SHP77 treated with DMSO at 0.1 percent for 48 hours (cell line): ENCODE measurements at places on chromosomes 16 and 17.

GRCh38 chr17:79147746-79148506 lies 73.3 kb downstream of the ENGASE start:
- DNase-seq: no peak

DNA sequence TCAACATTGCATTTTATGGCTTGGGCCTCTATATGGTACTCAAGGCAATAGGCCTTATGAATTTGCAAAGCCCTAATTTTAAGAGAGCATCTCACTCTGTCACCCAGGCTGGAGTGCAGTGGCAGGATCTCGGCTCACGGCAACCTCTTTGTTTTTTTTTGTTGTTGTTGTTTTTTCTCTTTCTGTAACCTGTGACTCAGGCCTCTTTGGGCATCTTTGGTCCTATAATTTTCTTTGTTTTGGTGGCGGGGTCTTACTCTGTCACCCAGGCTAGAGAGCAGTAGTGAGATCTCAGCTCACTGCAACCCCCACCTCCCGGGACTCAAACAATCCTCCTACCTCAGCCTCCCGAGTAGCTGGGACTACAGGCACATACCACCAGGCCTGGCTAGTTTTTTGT lies 21.8 kb upstream of the HERPUD1 start:
- DNase-seq: no peak

- DNase-seq: no peak
Observed at GRCh38 chr16:49454426-49455180, 81.0 kb downstream of the C16orf78 start.

DNA sequence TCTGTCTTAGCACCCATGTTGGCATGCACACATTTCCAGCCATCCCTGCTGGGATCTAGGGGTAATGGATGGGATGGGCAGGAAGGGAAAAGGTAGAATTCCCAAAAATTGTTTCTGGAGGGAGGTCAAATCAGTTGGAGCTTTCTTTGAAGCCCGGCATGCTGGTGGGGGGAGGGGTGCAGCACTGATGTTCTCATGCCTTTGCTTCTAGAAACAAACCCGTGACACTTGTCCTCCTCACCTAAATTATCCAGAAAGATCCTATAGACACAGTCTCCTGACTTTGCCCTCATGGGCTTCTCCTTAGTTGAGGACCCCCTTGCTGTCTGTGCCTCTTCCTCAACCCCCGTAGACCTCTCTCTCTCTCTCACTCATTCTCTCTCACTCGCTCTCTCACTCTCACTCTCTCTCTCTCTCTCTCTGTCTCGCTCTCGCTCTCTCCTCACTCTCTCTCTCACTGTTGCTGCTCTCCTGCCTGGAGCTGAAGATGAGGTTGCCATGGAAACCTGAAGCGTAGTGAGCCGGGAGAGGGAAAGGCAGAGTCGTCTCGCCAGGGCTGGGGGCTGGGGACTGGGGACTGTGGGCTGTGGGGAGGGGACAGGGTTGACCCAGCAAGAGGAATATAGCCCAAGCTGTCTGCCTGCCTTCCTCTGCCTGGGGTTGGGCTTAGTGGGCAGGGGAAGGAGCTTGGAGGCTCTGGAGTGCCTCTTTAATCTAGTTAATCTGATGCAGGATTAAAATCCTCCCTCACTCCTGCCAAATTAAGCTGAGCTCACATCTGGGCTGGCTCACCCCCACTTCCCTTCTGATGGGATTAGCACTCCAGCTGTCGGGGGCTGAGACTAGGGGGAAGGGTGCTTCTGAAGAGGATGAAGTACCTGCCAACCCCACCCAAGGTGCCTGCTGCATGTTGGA lies 16.1 kb downstream of the LASP1 start:
- no peak for DNase-seq

DNA sequence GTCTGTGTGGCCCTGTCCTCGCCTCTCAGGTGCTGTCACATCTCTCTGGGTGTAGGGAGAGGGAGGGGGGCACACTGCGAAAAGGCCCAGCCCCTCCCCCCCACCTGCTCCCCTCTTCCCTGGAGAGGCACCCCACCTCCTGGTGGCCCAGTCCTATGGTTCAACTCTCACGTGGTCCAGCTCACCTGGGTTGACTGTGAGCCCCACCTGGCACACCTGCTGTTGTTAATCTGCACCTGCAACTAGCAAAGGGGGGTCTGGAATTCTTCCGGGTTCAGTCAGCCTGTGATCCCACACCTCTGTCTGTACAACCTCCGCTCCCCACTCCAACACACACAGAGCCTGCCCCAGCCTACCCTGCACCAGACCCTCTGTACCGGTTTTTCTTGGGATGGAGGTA lies 2.0 kb upstream of the SYNGR2 start:
- no peak for DNase-seq

- no peak for DNase-seq
Observed at GRCh38 chr16:35749253-35750141, 2290.1 kb downstream of the TP53TG3F start.

DNA sequence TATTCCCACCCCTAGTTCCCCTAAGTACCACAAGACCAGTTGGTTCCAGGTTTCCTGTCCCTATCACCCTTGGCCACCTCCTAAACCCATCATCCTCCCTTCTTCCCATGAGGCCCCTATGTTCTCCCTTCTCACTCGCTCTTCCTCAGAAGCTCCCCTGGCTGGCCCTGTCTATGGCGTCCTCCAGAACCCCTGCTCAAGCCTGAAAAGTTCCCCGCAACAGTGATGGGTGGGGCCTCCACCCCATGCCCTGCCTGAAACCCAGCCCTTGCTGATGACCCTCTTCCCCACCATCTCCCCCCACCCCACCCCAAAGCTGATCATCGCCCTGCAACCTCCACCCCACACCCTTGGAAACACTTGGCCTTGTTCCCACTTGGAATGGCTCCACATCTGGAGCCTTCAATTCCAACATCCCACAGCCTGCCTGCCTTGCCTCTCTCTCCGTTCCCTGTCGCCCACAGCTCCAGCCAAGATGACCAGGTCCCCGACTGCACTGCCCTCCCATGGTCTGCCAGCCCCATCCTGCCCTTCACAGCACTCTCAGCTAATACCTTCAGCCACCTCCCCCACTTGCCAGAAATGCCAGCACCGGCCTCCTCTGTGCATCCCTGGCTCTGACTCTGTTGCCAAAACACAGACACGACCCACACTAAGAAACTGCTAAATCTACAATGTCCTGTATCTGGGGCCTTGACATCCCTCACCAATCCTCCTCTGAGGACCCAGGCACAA lies 10.5 kb downstream of the OSBPL7 start:
- DNase-seq: no peak

- no peak for DNase-seq
Observed at GRCh38 chr16:7689234-7689633, 356.6 kb downstream of the RBFOX1 start.

GRCh38 chr17:11705111-11705510 lies 106.8 kb downstream of the DNAH9 start:
- peak; percentile 42 for DNase-seq

- no peak for DNase-seq
Observed at GRCh38 chr17:75845933-75846691, 1.9 kb upstream of the UNC13D start.

- no peak for DNase-seq
Observed at GRCh38 chr16:27779641-27780164, 229.8 kb downstream of the KATNIP start.

- no peak for DNase-seq
Observed at GRCh38 chr17:61487989-61488595, 35.9 kb downstream of the TBX4 start.

DNA sequence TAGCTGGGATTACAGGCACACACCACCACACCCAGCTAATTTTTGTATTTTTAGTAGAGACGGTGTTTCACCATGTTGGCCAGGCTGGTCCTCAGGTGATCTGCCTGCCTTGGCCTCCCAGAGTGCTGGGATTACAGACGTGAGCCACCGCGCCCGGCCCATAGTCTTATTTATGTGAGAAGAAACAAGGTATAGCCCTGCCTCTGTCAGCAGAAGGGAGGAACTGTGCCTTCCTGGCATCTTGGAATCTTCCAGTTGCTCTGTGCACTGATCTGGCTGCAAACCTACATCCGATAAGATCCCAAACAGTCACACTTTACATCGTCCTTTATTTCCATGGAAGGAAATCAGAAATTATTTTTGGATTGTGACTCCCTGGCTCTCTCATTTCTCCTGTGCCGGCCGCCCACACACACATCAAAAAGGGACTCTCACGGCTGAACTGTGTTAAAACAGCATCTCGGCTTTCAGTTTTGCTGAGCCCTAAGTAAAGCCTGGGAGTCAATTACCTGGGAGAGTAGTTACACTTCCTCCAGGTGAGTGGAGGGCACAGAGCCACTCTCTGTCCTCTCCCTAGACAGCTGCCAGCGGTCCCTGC lies 23.3 kb downstream of the WIPI1 start:
- no peak for DNase-seq

DNA sequence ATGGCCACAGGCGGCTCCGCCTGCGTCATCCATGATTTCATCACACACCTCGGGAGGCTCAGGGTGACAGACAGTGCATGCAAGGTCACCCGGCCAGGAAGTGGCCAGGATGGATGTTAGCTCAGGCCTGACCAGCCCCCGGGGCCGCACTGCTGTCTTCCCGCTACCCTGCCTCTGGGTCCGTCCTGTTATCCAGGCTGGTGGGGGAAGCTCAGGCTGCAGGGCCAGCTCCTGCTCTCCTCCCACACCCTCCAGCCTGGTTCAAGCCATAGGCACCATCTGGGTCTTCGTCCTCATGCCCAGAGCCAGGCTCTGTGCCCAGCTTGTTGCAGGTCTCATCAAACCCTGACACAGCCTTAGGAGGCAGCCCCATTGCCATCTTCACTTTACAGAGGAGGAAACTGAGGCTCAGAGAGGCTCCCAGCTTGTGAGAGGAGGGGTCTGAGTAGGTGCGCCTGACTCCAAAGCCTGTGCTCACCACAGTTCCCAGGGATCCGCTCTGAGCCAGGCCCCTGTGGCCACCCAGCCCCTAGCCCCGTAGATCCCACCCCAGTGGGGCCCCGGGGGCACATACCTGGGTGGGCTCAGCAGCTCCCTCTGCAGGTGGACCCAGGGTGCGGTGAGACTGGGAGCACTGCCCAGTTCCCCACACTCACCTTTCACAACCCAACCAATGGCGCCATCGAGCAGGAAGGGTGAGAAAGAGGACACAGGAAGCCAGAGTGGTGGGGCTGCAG lies 412 bp upstream of the ADGRG3 start:
- DNase-seq: no peak

DNA sequence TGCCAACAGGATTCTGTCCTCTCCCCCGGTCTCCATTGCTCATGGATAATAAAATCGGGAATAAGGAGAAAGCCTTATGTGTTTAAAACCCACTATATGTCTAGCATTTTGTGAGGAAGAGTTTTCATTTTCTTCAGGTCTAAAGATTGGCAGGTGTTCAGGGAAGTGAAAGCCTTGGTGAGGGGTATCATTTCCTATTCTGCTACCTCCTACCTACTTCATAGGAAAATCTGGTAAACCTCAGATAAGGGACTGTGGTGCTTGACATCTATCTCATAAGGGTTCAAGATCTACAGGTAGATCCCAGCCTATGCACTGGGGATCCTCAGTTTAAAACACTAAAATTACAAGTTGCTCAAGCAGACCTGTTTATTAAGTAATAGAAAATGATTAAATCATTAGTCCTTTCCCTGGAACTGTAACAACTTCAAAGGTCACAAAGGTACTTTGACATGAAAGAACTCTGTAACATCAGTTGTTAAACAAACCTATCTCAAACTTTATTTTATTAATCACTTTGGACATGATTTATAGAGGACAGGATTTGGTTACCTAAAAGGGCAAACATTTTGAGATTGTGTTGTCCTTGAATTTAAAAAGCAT lies 6.5 kb downstream of the MOSMO start:
- DNase-seq: no peak

- DNase-seq: no peak
Observed at GRCh38 chr17:1562176-1562643, 382 bp downstream of the PITPNA start.

DNA sequence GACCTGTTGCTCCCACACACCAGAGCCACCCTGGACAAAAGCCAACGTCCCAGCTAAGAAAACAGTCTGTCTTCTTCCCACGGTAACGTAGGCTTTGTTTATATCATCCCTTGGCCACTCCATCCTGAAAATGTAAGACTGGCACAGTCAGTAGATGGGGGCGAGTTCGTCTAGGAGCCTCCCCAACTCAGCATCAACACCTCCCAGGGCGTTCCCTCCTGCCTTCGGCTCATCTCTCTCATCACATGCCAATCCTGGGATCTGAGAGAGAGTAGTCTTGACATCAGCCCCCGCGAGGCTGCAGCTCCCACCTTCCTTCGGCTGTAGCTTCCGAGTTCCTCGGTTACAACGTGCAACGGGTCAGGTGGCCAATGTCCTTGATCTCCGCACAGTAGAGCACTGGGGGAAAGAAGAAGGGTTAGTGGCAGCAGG lies 894 bp downstream of the RNF227 start:
- peak; percentile 72 for DNase-seq

DNA sequence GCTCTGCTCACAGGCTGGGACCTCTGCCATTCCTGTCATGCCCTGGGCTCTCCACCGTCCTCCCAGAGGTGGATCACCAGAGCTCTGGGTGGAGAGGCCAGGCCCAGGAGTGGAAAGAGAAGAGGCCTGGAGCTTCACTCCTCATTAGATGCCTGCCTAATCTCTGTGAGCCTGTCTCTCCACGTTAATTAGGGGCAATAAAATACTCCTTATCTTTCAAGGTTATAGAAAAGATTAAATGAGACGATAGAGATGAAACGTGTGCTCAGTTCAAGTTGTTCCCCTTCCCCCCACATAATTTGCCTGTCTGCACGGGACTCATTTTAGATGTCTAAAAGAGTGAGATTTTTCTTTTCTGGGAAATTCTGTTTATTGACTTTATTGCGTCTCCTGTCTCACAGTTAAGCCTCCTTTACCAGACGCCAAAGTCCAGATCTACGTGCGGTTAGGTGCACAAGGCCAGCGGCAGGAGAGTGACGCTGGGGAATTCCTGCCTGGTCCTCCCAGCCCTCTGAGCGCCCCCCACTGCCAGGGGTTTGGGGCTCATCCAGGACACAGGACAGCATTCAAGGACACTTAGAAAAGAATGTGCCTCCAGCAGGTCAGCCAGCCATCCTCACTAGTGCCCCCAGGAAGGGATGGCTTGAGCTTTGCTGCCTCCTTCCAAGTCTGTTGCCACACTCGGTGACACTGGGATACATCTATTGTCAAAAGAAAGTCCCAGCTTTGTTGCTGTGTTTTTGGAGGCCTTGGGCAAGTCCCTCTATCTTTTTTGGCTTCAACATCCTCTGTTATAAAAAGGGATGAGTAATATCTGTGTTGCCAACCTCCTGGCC lies 42.3 kb downstream of the TBX4 start:
- no peak for DNase-seq

DNA sequence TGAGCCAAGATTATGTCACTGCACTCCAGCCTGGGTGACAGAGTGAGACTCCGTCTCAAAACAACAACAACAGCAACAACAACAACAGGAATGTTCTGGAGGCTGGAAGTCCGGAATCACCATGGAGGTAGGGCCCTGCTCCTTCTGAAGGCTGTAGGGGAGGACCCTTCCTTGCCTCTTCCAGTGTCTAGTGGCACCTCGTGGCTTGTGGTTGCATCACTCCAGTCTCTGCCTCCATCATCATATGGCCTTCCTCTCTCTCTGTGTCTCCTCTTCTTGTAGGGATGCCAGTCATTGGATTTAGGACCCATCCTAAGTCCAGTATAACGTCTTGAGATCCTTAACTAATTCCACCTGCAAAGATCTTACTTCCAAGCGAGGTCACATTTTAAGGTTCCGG lies 14.0 kb downstream of the NAGPA start:
- no peak for DNase-seq

GRCh38 chr17:45357364-45357997 lies 40.7 kb upstream of the MAP3K14 start:
- DNase-seq: no peak

- DNase-seq: no peak
Observed at GRCh38 chr17:6376931-6377361, 58.0 kb downstream of the AIPL1 start.

GRCh38 chr17:21166595-21167210 lies 39.9 kb downstream of the DHRS7B start:
- no peak for DNase-seq
